ENCODE measurements at places on chromosomes 3 and 15.

GRCh38 chr3:58661836-58662420 is 4.6 kb downstream of the FAM3D start:
- DNase-seq, result no peak

DNA sequence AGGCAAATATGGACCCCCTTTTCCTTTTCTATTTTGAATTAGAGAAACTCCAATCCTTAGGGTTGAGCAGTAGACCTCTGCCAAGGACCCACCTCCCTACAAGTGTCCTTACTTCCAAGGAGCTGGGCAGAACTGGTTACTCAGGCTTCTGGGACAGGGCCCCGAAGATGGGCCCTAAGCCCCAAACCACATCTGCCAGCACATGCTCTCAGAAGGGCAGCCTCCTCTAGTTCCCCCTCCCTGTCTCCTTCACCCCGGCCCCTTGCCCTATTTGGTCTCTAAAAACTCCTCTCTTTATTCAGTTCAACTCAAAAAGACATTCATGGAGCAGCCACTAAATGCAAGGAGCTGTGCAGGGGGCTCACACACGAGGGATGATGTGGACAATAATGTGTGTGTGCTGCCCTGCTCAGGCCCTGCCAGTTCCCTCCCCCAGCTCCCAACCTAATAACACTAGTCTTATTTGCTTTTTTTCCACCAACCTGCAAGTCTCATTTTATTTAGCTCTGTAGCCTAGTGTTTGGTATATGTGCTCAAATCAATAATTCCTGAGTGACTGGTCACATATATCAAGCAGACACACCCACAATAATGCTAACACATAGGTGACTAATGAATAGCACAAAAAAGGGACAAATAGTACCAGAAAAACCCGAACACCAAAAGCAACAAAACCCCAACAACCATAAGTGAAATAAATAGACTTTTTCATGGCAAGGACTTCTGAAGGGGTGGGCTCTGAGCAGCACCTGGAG is 12.2 kb downstream of the ZDHHC3 start:
- no peak for DNase-seq

DNA sequence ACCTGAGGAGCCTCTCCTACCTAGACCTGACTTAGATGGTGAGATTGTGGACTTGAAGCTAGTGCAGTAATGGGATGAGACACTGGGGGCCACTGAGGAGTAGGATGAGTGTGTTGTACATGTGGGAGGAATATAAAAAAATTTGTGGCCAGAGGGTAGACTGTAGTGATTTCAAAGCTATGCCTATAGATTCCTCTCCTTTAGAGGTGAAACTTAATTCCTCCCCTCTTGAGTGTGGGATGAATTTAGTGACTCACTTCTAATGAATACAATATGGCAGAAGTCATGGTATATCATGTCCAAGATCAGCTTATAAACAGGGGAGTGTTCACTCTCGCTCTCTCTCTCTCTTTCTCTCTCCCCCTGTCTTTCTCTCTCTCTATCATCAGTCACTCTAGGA is 6.7 kb downstream of the ZNF860 start:
- no peak for DNase-seq

DNA sequence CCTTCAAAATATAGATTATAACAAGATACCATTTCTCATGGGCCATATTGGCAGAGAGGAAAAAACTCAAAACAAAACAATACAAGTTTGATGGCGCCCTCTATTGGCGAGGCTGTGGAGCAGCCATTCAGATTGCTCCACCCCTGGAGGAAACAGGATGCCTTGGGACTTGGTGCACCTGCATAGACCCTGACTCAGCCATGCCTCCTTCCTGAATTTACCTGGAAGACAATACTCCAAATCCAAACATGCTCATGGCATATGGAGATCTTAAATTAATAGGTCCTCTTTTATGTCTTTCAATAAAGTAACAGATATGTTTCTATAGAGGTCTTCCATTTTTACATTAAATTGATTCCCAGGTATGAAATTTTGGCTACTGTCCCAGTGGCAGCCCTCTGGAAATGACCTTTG is 90.0 kb downstream of the APBA2 start:
- no peak for DNase-seq

GRCh38 chr15:27133249-27133648 is 162.3 kb downstream of the GABRG3 start:
- no peak for DNase-seq

DNA sequence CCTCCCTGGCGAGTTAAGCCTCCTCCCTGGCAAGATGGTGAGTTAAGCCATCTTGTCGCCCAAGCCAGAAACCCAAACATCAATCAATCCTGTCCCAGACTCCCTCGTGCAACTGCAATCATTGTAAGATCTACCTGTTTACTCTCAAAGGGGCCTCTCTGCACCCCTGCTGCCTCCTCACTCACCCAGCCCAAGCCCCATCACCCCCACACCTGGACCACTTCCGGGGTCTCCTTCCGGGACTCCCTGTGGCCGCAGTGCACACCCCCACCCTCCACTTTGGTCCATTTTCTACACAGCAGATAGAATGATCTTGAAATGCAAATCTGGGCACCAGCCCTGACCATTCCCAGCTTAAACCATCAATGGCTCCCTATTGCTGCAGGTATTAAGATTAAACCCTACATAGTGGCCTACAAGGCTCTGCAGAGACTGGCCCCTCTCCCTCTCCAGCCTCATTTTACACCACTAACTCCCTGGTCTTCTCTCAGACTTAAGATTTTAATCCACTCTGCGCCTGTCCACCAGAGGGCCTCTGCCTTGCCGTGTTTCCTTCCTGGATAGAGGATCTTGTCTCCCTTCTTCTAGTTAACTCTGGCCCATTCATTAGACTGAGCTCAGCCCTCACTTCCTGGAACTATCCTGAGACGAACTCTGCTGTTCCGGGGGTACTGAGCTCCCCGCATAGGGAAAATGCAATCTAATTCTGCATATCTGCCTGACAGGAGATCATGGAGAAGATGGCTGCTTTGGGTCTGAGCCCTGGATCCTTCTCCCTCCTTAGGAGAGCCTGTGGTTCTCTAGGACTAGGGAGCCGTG is 41.9 kb upstream of the SLC6A1 start:
- peak; percentile 93 for DNase-seq

- DNase-seq, result no peak
Measured at GRCh38 chr3:120348065-120348990, 826 bp downstream of the LRRC58 start.

GRCh38 chr3:123525433-123525832 is 59.4 kb downstream of the HACD2 start:
- no peak for DNase-seq

DNA sequence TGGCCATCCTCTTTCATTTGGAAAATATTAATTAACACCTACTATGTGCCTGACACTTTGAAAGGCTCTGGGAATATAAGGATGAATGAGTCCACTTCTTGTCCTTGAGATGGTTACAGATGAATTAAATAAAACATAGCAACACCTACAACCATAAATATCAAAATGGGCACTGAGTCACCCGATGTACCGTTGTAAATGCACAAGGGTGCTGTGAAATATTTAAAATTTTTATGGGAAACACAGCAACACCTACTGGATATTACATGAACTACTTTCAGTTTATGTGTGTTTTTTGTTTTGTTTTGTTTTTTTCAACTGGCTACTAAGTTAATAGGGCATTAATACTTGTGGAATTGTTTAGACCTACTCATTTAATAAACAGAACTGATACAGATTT is 239.0 kb upstream of the NAALADL2 start:
- no peak for DNase-seq

GRCh38 chr3:11601446-11602238 is 42.1 kb downstream of the VGLL4 start:
- no peak for DNase-seq

DNA sequence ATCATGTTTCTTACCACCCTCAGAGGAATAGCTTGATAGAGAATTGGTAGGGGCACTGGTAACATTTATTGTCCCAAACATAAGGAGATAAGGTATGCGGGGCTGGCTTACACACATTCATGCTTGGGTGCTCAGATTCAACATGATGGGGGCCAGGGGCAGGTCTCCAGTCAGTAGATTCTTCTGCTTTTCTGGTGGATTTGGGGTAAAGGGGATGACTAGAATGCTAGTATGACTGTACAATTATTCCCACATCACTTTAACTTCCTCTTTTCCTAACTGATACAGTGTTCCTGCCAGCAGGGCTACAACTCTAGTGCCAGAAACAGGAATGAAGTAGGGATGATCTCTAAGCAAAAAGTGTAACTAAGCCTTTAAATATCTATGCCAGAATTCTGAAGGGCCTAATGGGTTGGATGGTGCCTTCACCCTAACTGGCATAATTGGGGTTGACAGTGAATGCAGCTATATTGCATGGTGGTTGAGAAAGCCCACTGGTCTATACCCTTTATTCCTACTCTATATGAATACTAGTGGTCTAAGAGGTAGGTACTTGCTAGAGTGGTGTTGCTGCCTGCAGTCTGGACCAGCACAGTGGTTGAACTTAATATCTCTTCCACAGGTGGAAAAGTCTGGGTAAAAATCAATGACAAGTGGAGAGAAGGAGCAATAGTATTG is 117.4 kb downstream of the IL12A start:
- DNase-seq, result no peak

GRCh38 chr15:26391567-26392194 is 381.2 kb downstream of the GABRB3 start:
- no peak for DNase-seq

- no peak for DNase-seq
Measured at GRCh38 chr15:70240082-70240481, 142.4 kb upstream of the TLE3 start.

- DNase-seq, result no peak
Measured at GRCh38 chr3:21526461-21526860, 224.5 kb downstream of the ZNF385D start.

DNA sequence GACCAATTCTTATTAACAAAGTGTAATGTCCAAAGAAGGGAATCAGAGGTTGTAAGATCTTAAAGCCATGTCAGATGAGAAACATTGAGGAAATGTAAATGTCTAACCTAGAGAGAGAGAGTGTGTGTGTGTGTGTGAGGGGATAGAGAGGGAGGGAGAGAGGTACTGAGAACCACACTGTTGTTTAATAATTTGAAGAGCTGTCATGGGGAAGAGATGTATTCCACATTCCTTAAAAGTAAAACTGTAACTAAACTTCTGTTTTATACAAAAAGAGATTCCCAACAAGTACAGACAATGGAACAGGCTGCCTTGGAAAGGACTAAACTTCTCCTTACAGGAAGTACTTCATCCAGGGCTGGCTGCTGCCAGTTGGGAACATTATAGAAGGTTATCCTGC is 68.9 kb upstream of the BOC start:
- DNase-seq, result no peak

DNA sequence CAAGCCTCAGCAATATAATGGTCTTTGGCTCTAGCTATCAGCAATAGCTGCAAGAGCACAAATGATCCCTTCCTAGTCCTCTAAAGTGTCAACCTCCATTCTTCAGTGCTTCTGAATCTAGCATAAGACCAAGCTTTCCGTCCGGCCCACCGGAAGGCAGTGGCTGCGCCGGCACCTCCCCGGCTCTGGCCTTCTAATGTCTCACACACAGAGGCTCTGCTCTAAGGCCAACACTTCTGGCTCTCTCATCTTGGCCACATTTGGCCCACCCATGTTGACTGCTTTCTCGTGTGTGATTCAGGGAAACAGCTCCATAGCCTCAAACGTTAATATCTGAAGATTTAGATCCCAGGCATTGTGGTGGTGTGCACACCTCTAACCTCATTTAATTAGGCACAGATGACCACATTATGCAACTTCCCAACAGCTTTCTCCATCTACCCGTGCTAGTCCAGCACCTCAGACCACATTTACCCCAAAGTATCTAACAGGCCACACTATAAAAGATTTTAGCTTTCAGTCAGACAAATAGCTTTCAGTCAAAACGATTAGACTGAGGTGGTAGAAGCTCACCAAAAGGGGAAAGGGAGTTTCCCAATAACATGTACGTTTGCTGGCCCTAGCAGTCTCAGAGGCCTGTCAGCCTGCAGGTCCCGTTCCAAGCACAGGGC is 19.3 kb downstream of the SLC51A start:
- no peak for DNase-seq

GRCh38 chr3:133549565-133549964 is 23.9 kb upstream of the CDV3 start:
- no peak for DNase-seq

DNA sequence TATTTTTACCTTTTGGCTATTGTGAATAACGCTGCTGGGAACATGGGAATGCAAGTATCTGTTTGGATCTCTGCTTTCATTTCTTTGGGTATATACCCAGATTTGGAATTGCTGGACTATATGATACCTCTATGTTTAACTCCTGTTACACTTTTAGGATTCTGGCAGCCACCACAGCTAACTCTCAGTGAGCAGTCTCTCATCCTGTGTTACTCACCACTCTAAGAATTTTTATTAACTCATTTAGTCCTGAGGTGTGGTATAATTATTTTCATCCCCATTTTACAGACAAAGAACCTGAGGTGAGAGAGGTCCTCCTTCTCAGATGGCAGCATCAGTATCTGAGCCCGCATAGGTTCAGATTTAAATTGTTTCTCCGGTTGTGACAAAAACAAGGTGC is 1.1 kb downstream of the SPATA12 start:
- no peak for DNase-seq

- DNase-seq, result no peak
Measured at GRCh38 chr3:5197022-5197421, 9.5 kb downstream of the EDEM1 start.

DNA sequence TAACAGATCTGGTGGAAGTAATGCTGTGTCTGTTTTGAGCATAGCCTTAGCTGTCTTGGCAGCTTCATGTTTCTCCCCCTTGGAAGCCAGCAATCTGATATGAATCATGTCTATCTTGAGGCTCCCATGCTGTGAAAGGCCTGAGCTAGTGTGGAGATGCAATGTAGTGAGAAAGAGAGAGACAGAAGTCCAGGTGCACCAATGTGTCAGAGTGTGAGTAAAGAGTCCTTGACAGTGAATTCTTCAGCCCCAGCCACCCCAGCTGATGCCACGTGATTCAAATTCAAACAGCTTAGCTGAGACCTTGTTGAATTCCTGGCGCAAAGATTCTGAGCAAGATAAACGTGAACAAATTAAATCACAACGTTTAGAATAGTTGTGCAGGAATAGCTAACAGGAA is 704.2 kb downstream of the EDEM1 start:
- DNase-seq, result no peak

DNA sequence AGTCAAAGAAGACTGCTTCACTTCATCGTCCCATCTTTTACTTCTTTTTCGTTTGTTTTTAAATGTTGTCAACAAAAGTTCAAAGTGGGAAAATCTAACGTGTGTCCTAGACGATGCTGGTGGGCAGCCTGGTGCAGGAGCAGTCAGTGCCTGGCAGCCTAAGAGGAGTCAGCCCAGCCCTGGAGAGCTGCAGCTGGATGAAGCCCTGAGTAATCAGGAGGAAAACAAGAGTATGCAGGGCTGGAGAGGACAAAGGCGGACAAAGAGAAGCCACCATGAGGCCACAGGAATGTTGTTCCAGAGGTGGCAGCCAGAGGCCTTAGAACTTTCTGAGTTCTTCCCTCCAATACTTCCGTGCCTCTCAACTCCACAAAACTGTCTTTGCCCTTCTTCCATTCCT is 5.7 kb downstream of the ADAMTS17 start:
- no peak for DNase-seq

DNA sequence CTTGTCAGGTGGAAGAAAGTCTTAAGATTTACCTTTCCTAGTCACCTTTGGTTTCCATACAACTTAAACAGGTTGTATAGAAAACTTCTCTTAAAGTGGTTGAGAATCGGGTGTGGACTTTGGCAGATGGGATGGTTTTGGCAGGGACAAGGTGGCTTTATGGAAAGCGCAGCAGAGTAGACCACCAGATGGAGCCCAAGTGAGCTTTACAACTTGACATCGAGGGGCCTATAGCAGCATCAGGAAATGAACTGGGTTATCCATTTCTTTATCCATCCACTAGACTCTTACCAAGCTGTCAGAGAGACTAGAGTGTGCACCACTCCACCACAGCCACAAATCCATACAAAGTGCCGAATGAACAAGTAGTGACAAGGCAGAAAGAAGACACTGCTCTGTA is 85.3 kb upstream of the MBNL1 start:
- DNase-seq, result peak; percentile 41

All from posterior cingulate gyrus (tissue), 11 donors.